ENCODE measurements at places on chromosomes 11 and 22.

DNA sequence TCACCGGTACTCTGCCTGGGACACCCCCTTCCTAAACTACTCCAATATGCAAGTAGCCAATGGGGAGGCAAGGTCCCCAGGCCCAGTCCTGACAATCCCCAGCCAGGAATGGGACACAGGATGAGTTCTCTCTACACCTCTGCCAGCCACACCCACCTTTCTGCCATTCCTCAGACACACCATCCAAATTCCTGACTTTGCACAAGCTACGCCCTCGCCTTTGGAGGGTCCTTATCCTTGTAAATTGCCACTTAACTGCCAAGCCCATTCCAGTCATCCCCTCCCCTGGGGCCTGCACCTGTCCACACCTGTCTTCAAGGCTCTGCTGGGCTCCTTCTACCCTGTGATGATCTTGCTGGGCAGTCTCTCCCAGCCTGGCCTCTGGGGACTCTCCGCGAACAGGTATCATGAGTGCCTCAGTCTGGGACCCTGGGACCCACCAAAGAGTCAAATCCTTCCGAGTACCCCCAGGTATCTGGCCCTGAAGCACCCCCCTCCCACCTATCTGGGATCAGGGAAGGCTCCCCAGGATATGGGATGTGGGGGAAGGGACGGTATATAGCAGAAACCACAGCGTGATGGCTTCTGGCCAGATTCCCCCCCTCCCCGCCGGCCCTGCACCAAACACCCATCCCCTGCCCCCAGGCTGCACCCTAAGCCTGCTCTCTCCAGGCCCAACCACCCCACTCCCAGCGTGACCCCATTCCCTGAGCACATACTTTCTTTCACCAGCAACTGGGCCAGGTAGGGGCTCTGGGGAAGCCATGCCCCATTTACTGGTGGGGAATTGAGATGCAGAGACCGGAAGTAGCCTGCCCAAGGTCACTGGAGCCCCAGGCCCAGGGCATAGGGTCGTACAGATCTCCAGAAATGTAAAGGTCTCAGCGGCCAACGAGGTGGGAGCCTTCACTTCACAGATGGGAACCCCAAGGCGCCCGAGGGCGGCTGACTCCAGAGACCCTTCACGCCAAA, 806 bp downstream of the ARAP1 start:
- no peak for DNase-seq

- no peak for DNase-seq
Measured at GRCh38 chr22:18031695-18032454, 7.5 kb upstream of the MICAL3 start.

GRCh38 chr11:7485186-7486097, at the start of gene OLFML1:
Gene OLFML1, plus strand, starts transcription at chr11:7485506. Its CDS starts 370 bp downstream, at chr11:7485876.
- no peak for DNase-seq

DNA sequence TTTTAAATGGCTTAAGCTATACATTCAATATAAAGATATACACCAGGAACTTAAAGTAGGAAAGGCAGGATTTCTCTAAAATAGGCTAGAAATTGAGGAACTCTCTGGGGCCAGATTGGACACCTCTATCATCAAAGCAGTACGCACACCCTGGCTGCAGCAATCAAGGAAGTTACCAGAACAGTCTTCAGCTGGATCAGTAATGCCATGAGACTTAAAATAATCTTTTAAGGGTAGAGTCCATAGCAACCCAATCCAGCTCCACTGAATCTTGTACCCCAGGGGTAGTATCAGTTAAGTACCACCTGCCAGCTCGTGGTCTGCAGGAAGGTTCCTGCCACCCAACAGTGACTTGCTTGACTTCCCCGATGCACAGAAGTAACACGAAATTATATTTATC, 3.0 kb downstream of the RDX start:
- DNase-seq = no peak

DNA sequence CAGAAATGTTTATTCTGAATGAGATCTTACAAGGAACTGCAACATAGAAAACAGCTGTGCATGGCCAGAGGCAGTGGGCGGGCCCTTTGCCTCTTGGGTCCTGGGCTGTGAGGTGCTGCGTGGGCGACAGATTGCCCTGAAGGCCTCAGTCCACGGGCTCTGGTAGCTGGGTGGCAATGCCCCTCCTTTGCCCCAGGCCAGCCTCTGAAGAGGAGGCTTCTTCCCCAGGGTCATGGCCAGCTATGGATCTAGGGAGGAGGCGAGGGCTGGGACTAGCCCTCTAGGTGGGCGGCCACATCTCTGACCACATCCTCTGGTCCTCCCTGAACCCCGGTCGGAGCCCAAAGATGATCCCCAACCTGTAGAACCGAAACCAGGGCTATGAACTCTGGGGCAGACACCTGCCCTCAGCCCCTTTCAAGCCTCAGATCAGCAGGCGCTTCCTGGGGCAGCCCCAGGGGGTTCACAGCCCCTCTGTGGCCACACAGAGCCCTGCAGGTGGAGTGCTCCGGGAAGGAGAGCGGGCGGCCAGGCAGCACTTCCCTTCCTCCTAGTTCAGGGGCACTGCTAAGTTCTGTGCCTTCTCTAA, 6.6 kb upstream of the CDC42BPG start:
- DNase-seq = no peak

DNA sequence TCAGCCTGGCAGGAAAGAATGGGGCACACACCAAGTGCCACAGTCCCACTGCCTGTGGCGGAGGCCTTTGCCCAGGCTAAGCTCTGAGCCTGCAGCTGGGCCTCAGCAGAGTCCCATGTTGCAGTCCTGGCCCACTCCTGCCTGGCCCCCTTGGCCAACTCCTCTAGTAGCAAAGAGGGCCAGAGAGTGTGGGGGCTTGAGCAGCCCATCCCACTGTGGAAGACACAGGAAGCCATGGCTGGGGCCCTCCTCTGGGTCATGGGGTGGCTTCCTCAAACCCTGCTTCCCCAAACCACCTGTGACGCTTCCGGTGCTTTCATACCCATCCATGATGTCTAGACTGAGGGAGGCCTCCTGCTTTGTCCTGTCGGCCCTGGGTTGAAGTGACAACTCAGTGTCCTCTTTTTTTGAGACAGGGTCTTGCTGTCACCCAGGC, 5.8 kb downstream of the RPS19BP1 start:
- no peak for DNase-seq

Measured in activated CD4-positive, alpha-beta T cell treated with anti-CD3 and anti-CD28 coated beads, Interleukin-2, Interleukin-4, amounts not matched to agents 100 ng/mL and 50 ng/mL, durations not matched to agents 16 hours and 8 hours (primary cell).